ENCODE measurements at places on chromosomes 2 and 18. TPM values are rescaled to one million over a fixed set of nuclear protein-coding genes. Genes with fewer than 3 reads are reported as not detected.

IL1RL1 gene
- polyA plus RNA-seq, result 0.92 TPM

ANKRD62 gene
- polyA plus RNA-seq, result 0.07 TPM

STON1 gene
- 42.7 TPM for polyA plus RNA-seq

RUFY4 gene
- polyA plus RNA-seq, result 0.50 TPM

CYRIA gene
- polyA plus RNA-seq, result 3.4 TPM

COL5A2 gene
- polyA plus RNA-seq, result 157 TPM

NEU4 gene
- polyA plus RNA-seq, result 0.73 TPM

C2orf49 gene
- polyA plus RNA-seq, result 28.4 TPM

FSHR gene
- not detected for polyA plus RNA-seq

DPP4 gene
- polyA plus RNA-seq, result 123 TPM

GAD1 gene
- 0.43 TPM for polyA plus RNA-seq

TTN gene
- 0.96 TPM for polyA plus RNA-seq

GRCh38 chr18:22523481-22523880 lies 105.8 kb upstream of the CTAGE1 start:
- no peak for DNase-seq

DNA sequence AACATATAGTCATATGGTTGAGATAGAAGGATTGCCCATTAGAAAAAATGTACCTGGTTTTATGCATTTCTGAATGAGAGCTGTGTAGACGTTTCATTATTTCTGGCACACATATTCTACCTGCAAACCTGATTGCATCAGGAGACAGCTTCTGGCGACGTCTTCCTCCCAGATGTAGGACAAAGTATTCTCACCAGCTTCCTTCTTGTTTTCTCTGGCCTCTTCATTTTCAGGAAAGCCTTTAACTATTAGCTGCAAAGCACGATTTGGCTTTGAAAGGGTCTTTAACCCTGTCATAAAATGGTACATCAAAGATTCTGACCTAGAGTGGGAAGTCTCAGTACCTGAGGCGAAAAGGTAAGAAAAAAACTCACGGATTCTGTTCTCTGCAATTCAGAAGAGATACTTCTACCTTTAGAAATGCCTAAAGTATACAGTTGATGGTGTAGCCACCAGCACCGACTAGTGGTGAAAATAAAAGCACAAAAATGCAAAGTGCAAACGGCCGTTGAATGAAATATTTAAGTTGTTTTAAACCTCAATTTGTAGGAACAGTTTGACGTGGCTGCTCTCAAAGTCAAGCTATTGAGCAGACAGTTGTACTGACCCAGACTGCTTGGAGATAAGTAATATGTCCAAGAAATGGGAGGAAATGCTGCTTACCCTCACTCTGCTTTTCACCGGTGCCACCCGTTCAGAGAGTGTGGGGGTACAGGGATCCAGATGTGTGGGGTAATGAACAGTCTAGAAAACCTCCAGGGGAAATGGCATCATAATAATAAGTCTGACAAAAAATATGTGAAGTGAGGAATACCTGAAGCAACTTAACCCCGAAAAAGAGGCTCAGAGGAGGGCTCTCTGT lies 20.2 kb downstream of the IL18RAP start:
- DNase-seq, result no peak

DNA sequence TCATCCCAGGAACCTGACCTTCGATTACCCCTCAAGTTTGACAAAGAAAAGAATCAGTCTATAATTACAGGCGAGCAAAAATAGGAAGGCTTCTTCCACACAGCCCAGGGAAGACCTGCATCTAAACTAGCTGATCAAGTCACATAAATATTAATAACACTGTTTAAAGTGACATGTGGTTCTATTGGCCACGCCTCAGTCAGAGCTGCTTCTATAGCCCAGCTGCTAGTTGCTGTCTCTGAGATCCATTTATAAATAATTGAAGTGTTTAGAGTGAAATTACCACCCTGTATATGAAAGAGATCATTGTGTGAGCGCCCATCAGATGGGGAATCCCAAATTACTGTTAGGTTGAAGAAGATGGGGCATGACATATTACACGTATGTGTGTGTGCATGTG lies 426.0 kb downstream of the CDH2 start:
- no peak for DNase-seq

DNA sequence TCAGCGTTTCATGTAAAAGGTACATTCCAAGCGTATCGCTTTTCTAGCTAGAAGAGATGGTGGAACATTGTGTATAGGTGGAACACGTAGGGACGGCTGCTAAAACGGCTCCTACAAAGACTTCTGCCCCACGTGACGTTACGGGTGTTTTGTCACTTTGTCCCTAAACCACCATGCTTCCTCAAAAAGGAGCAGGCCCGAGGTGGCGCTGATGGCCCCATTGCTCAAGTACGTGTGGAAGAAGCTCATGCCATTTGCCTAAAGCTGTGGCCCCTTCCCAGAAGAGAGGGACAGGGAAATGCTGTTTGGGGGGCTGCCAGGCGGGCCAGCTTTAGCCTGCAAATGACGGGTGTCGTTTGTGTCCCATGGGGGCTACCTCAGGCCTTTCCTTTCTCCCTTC lies 72.7 kb downstream of the TMEM247 start:
- no peak for DNase-seq

DNA sequence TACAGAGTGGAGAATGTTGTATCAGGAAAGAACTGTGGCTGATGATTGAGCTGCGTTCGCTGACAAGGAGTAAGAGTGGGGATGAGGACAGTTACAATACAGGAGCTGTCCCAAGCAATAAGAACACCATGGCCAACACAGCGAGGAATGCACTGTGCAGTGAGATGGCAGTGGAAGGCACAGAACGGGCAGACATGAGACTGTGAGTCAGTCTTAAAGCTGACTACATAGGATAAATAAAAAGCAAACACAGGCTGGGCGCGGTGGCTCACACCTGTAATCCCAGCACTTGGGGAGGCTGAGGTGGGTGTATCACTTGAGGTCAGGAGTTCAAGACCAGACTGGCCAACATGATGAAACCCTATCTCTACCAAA lies 89.8 kb downstream of the CABYR start:
- DNase-seq, result no peak

GRCh38 chr2:55014962-55015939 lies 35.0 kb downstream of the RTN4 start:
- DNase-seq, result peak; percentile 62

DNA sequence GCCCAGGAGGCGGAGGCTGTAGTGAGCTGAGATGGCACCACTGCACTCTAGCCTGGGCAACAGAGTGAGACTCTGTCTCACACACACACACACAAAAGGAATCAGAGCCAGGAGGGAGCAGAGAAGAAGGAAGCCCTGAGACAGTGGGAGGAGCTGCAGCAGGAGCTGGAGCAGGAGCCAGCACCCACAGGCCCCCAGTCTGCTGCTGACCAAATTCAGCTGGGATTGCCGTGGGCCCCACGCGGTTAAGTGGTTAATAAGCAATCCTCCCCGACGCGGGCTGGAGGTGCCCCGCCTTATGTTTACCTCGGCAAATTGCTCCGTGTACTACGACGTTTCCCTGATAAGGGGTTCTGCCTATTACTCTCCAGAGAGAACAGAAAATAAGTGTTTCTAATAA lies 265.3 kb downstream of the TWIST2 start:
- no peak for DNase-seq

DNA sequence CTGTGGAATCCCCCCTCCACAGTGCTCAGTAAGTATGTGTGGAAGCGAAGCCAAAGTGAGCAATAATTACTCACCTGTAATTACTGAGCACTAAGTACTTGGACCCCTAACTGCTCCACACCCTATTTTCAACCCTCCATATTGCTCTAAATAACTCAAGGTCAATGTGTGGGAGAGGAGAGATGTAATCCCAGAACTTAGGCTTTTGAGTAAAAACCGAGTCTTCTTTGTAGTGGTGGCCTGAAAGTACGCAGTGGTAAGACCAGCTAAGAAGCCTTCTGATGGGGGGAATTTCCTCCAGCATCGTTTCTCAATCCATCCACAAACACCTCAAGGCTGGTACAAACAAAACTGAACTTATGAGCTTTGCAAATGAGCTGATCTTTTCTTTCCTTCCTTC lies 551.6 kb downstream of the ZEB2 start:
- no peak for DNase-seq

DNA sequence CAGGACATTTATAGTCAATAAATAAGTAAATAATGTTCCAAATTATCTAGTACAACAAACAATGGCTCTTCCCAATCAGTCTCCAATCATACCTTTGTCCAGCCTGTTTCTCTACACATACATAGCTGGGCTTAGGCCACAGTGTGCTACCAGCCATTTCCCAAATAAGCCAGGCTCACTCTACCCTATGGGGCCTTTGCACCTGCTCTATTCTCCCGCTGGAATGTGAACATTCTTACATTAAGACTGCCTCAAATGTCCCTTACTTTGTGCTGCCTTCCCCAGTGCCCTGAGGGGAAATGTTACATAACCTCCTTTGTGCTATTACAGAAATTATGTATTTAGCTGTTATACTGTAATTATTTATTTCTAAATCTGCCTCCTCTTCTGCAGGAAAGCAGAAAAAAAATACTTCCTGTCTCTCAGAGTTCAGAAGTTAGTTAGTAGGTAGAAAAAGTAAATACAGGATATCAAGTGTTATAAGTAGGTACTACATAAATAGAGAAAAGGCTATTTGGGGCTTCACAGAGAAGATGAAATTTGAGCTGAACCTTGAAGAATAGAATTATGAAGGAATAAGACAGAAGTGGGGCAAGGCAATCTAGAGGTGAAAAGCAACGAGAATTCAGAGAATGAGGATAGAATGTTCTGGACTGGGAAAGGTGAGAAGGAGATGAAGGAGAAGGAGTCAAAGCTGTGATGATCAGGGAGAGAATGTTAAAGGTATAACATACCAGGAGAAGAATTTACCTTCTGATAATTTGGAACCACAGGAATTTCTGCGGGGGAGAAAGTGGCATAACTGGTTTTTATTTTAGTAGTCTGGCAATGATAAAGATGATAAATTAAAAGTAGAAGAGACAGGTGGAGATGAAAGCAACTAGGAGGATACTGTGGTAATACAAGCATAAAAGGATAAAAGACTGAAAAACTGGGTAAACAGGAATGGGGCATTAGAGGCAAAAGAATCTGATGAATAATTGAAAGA lies 37.0 kb downstream of the ROCK1 start:
- no peak for DNase-seq

GRCh38 chr18:45962461-45962860 lies 4.7 kb downstream of the EPG5 start:
- DNase-seq, result no peak

GRCh38 chr2:54618646-54619565 lies 104.6 kb upstream of the EML6 start:
- DNase-seq, result no peak

- DNase-seq, result no peak
Measured at GRCh38 chr2:204023088-204023487, 86.5 kb downstream of the ICOS start.

GRCh38 chr2:217151509-217152206 lies 291.8 kb upstream of the TNP1 start:
- no peak for DNase-seq

- DNase-seq, result no peak
Measured at GRCh38 chr18:37574113-37574512, 8.5 kb upstream of the CELF4 start.

DNA sequence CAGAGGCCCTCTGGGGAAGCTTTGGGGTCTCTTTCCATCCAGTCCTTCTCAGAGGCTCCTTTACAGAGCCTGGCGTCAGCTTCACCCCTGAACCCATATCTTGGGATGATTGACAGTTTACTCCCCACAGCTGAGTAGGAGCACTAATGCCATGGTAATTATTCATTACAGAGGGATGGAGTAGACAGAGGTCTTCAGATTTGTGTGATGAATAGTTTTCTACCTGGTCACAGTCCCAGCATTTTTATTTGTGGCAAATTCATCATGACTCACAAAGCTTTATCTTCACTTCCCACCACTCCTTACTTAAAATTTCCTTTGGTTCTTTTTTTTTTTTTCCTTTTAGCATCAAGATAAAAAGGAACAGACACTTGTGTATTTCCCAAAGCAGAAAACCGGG lies 104.2 kb downstream of the CCDC85A start:
- DNase-seq, result no peak

DNA sequence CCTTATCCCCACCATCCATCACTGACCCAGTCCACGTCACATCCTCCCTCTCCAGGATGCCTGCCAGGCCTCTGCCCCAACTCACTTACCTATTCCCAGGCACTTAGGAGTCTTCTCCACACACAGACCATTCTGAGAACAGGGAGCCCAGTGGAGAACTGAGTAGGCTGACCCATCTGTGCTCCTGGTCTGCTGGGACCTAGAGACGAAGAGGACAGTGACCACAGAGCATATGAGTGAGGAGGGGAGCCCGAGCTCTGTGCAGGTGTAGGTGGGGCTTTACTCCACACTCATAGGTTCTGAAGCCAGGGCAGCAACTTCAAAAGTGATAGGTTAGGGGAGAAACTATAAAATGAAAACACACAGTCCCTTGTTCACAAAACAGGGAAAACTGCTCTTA lies 130.0 kb downstream of the NDUFA10 start:
- DNase-seq, result no peak

- no peak for DNase-seq
Measured at GRCh38 chr2:128731994-128732650, 413.5 kb upstream of the HS6ST1 start.

GRCh38 chr2:16546128-16546754 lies 119.4 kb downstream of the CYRIA start:
- no peak for DNase-seq

DNA sequence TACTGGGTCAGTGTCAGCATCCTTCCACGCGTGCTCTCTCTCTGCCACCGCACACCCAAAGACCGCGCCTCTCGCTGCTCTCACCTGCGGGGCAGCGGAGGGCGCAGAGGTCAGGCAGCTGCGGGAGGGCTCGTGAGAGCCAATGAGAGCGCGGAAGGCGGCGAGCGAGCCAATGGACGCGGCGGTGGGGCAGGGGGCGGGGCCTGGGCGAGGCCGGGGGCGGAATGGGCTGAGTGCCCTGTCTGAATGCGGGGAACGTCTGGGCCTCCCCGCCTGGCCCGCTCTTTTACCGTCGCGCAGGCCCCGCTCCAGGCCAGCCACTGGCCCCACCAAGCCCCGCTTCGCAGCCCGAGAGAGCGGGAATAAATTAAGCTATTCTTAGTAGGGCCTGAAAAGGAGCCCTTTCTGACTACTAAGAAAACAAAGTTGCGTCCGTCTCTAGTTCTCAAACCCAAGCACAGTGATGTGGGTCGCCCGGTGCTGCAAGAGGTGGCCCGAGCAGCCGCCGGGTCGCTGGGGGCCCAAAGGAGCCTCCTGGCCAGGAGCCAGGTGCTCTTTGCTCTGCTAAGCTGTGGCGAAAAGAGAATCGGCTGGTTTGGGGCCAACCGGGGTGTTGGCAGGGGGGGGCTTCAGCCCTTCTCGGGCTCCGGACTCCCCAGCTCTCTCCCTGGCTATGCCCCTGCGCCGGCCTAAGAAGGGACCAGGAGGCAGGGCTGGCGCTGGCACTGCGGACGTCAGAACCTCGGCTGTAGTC lies 81.1 kb upstream of the GLI2 start:
- no peak for DNase-seq

- no peak for DNase-seq
Measured at GRCh38 chr2:155747531-155747930, 585.0 kb downstream of the NR4A2 start.

- no peak for DNase-seq
Measured at GRCh38 chr2:136703214-136703613, 62.1 kb upstream of the THSD7B start.

DNA sequence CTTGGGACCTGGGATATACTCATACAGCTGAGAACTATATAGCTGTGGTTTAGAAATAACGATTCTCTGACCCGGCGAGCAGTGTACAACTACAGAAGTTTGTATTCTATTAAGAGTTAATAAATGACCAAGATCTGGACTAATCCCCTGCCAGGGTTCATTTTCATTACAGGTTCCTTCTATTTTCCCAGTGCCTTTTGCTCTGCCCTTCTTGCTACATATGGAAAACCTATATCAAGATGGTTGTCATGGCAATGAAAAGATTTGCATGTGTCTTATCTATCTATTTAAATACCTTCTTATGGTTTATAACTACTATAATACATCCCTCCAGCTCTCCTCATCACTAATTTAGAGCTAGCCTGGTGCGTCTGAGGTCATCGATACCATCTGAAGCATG lies 965.2 kb downstream of the BCL11A start:
- DNase-seq, result no peak

Measured in left renal pelvis (tissue), 4 donors.